ENCODE measurements at places on chromosomes 12 and 14.

DNA sequence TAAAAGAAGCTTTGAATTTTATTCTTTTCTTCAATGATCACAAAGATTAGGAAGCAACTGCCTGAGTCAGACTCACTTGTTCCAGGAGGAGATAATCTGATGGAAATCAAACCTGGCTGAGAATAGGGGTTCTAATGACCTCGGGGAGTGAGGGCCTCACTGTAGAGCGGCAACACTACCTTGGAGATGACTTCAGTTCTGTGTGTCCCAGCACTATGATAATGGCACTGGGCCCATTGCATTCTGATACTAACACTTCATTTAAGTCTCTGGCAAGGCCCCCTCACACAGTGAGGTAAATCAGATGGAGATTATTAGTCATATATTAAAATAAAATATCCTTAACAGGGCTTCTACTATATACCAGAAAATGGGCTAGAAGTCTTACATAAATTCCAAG, 233.3 kb upstream of the EGLN3 start:
- DNase-seq: no peak

DNA sequence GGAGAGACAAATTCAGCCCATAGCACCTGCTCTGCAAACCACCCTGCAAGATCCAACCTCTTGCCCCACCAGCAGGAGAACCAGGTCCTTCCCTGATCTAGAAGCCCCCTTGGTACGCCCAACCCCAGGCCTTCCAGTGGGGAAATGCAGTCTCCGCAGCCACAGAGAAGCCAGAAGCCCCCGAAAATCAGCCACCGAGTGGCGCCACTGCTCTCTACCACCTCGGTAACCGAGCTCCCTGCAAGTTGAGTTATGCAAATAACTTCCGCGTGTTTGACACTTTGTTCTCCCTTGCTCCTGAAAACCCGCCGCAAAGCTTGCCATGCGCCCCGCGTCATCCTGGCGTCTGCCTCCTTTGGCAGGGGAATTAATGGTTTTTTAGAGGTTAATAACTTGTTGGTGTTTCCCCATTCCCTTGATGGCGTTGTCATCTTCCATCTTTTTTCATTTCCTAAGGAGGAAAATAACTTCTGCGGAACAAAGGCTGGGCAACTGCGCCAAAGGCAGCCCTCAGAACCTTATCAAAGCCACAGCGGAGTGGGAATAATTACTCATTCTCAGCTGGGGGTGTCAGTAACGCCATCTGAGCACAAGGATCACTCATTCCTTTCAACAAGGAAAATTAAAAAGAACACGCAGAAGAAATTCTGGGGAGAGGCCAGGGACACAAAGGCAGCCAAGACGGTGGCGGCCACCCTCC, 60.4 kb downstream of the FZD10 start:
- DNase-seq: no peak

GRCh38 chr14:77046721-77047120, 18.2 kb upstream of the IRF2BPL start:
- DNase-seq: peak; percentile 80

- peak; percentile 50 for DNase-seq
Measured at GRCh38 chr14:70045844-70046535, 142.8 kb downstream of the SLC8A3 start.

DNA sequence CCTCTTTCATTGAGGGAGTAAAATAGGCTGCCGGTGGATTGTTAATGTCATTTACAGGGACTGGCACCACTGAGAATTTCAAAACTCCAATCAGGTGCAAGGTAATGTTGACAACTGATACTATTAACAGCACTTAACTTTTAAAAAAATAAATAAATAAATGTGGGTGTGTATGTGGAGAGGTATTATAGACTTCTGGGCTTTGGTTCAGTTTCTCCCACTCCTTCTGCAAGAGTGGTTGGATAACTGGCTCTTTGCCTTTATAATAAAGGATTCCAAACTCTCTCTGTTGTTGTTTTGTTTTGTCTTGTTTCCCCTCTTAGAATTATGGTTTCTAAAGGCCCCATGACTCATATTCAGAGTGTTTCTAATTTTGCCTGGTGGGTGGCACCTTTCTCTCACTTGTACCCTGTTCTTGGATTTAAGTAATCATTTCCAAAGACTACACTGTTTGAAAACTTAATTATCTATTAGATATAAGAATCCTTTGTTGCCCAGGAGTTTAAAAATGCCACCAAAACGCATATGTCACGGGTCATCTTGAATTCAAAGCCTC, 151.6 kb upstream of the ARID2 start:
- no peak for DNase-seq

GRCh38 chr14:51394804-51395203, 154.8 kb downstream of the TMX1 start:
- DNase-seq: peak; percentile 45

GRCh38 chr12:131159660-131160059, 206.0 kb downstream of the ADGRD1 start:
- DNase-seq: no peak

GRCh38 chr12:132267873-132268272, 61.5 kb downstream of the GALNT9 start:
- no peak for DNase-seq

GRCh38 chr12:1695886-1696670, 5.2 kb downstream of the ADIPOR2 start:
- no peak for DNase-seq

- no peak for DNase-seq
Measured at GRCh38 chr14:56811593-56812363, 1.5 kb upstream of the OTX2 start.
